ENCODE measurements at places on chromosomes 2 and 18.

GRCh38 chr2:1856475-1856874 lies 112.2 kb upstream of the PXDN start:
- DNase-seq, result no peak

GRCh38 chr2:99938250-99938649 lies 204.1 kb downstream of the AFF3 start:
- DNase-seq, result no peak

DNA sequence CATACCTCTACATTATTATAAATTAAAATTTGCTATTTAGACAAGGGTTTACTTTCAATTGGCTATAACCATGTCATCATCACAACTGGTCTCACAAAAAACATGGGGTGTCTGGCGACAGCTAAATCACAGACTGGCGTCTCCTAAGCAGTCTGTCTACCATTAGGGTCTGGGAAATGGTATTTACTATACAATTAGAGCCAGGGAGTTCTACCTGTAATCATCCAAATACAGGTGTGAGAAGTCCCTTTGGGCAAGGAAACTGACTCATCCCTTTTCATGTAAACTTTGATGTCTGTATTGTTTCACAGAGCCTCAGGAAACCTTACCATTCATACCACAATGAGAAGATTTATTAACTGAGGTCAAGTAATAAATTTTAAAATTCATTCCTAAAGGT lies 126.7 kb downstream of the OLA1 start:
- DNase-seq, result no peak

- DNase-seq, result no peak
Observed at GRCh38 chr2:27076323-27076722, 2.1 kb upstream of the EMILIN1 start.

- DNase-seq, result no peak
Observed at GRCh38 chr2:105749583-105750400, 5.1 kb downstream of the NCK2 start.

GRCh38 chr2:228901531-228901930 lies 369.6 kb downstream of the PID1 start:
- DNase-seq, result no peak

- no peak for DNase-seq
Observed at GRCh38 chr2:232592772-232593395, 40.5 kb upstream of the EFHD1 start.

DNA sequence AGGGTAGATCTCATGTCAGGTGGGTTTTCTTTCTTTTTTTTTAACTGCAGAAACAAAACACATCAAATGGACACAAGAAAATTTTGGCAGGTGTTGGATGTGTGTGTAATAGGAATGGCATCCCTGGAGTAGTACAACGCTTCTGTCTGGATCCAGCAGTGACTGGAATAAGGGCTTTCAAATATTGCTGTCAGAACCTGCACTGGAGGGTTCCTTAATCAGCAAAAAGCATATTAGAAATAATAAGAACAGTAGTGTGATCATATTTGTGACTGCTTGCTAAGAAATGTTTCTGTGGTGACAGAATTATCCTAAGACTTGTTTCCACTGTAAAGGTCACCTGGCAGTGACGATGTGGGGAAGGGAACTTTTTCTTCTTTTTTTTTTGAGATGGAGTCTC lies 30.8 kb downstream of the CREG2 start:
- DNase-seq, result no peak

DNA sequence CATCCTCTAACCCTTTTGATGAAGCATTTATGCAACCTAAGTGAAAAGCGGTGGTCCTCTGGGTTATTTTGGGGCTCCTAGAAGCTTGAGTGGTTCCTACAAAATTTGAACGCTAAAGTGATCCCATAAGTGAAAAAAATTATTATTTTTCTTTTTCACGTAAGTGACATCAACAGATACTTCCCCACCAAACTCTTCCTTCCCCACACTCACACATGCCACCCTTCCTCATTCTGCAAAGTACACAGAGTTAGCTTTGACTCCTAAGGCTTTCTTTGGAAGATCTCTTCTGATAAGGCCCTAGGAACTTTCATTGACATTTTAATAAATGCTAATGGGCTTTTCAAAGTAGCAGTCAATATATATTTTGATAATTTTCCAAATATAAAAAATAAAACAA lies 109.7 kb downstream of the DOCK10 start:
- no peak for DNase-seq

- no peak for DNase-seq
Observed at GRCh38 chr2:192243488-192243887, 48.8 kb upstream of the TMEFF2 start.

- no peak for DNase-seq
Observed at GRCh38 chr2:56130463-56131070, 53.2 kb upstream of the CCDC85A start.

GRCh38 chr2:85840091-85840490 lies 48.7 kb downstream of the ST3GAL5 start:
- DNase-seq, result no peak

DNA sequence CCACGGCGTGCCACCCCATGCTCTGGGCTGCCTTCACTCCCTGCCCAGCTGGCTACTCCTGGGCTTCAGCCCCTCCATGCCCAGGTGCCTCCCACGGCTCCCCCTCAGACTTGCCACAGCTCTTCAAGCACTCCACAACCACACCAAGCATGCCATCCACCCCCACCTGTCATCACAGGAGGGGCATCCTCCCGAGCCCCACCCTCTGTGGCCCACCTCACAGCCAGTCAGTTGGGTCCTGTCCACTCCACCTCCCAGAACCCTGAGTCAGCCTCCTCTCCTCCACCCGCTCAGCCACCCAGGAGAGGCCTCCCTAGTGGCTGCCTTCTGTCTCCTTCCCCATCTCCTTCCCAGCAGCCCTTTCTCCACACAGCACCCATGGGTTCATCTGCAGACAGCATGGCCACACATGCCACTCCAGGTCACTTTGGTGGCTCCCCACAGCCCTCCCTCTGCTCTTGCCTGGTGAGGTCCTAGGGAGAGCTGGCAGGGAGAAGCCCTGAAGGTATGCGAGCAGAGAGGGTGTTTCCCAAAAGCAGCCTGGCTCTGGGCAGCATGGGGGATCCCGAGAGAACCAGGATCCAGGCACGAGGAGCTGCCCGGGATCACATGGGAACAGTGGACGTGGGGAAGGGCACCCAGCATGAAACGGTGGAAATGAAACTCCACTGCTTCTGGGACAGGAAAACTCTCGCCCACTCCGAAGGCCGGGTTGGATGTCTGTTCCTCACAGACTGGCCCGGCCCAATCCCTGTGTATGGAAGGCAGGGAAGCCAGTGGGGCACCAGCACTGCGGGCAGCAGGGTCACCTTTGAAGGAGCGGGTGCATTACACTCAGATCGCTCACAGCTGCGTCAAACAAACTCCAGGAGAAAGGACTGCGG lies 2.7 kb downstream of the LIMS2 start:
- no peak for DNase-seq

DNA sequence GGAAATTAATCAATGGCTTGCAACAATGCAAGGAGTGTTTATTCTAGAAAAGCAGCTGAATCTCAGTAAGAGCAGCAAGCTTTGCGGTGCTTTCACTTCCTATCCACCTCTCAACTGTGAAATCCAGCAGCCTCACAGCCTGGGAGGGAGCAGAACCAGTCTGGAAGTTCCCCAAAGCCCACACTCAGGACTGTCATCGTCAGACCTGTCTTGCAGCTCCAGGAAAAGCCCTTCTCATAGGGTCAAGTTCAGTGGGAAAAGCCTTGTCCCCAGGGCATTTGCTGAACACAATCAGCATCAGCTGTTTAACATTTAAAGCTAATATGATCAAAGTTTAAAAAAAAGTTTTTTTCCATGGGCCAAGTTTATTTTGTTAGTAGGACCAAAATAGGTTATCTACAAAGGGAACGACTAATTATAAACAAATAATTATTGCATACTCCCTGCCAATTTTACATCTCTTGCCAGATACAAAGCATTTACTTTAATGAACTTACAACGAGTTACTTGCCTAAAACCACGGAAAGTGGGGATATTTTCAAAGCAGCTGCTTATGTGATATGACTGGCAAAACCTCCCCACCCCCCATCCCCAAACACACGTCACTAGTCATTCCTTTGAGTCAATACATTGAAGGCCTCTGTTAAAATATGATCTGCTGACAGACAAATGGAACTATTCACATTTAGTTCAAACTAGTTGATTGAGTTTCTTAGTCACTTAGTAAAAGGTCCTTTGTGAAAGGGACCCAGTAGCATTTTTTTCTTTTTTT lies 36.8 kb downstream of the PARD6G start:
- DNase-seq, result no peak

GRCh38 chr18:25167612-25168410 lies 184.2 kb downstream of the ZNF521 start:
- DNase-seq, result no peak

DNA sequence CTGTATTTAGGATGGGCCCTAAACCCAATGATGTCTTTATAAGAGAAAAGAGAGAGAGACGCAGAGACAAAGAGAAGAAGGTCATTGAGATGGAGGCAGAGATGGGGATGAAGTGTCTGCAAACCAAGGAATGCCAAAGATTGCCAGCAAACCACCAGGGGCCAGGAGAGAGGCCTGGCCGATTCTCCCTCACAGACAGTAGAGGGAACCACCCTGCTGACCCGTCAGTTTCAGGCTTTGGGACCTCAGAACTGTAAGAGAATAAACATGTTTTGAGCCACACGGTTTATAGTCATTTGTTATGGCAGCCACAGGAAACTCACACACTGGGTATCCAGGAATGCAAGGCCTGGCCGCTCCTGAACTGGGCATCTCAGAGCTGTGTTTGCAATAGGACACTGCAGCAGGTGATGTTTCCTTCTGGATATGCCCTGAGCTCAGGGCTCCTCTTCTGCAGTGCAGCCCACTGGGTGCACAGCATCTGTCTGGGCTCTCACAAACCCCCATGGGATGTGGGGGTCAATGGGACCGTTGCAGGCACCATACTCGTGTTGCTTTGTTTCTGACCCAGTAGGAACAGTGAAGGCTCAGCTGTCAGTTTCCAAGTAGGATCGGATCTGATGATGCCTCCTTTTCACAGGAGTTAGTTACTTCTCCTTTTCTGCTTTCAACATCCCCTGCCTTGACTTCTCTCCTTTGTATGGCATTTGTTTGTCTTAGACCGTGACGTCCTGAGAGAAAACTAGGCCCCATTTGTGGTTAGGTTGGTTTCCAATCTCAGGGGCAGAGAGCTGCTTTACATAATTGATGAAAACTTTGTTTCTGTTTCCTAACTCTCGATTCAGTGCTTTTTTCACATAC lies 20.8 kb downstream of the PTPN18 start:
- DNase-seq, result no peak

DNA sequence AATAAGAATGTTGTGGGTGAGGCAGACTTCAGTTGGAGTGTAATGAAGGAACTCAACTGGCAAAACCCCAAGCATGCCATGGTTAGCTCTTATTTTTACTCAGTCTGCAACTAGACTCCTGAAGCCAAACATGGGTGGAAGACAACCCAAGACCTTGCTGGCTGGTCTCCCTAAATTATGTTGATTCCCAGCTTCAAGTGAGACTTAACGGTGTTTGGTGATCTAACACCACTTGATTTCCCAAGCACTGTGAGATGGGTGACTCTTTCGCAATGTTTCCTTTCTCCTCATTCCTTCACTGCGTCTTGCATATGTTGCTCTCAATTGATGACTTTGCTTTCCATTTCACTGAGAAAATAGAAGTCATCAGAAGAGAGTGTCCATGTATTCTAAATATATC lies 693.1 kb downstream of the DCC start:
- DNase-seq, result no peak

GRCh38 chr18:31101183-31102024 lies 817 bp downstream of the DSC2 start:
- DNase-seq, result no peak

DNA sequence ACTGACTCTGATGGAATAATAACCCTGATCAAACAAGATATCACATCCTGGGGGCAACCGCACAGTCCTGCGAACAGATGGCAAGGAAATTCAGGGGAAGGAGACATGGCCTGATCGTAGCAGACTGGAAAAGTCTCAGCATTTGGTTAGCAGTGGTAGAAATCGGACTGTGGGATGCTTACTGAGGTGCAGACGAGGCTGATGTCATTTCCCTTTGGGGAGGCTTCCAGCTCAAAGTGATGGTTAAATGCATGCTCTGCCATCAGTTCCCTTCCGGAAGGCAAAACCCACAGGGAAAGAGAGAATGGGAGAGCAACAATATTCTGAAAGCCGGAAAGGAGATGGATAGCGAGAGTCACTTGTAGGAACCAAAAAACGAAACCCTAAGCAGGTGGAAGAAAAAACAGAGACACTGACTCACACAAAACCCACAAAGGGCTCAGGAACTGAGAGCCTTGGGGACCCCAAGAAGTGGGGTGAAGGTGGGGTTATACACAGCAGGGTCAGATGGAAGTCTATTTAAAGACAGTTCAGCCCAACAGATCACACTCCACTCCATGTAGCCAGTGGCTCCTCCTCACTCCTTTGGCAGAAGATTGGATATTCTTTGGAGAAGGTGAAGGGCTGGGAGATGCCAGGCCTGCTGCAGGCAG lies 93.1 kb downstream of the INPP5D start:
- no peak for DNase-seq

- no peak for DNase-seq
Observed at GRCh38 chr18:74493689-74494088, 2.5 kb upstream of the CNDP2 start.

GRCh38 chr18:59715445-59715844 lies 18.2 kb upstream of the CCBE1 start:
- DNase-seq, result no peak

DNA sequence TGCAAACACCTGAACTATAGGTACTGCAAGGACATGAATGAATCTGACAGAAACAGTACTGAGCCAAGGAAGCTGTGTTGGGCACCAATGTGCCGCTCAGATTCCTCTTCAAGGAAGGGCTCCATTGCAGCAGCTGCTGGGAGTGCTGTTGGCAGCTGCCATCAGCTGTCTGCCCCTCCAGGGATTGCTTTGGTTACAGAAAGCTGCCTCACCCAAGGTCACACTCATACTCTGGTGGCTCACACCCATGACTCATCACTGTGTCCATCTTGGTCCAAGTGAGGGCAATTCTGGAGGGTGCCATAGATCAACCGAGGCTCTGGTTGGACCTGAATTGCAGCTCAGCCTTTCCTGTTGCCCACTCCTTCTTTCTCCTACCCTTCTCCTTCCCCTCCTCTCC lies 24.4 kb upstream of the TRPM8 start:
- no peak for DNase-seq

DNA sequence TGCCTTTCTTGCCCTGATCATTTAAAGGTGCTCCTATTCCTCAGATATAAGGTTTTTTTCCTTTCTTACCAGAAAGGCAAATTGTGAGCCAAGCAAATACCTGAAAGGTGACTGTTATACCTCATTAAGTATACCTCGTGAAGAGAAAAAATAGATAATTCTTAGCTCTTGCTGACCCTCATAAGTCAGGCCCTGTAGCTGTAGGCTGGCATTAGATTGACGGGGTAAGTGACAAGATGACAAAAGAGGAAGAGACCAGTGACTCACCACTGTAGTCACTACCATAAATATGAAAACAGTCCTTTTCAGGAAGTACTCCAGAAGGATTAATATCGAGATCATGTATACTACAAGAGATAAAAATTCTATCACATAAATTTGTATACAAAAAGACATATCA lies 104.6 kb downstream of the PTPN4 start:
- DNase-seq, result no peak

DNA sequence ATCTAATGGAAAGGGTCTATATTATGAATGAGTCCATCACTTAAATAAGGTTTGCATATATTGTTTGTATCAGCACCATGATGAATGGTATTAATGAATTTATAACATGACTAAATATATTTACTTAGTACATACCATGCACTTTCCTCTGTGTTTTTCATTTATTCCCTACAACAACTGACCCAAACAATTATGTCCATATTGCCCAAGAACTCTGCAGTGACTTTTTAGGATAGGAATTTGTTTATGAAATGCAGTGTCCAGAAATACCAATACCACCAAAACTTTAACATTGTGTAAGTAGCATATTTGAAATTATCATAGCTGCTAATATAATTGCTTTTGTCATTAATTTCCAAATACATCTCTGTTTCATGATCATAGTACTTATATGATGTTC lies 119.7 kb downstream of the WDR7 start:
- DNase-seq, result no peak

Measured in stimulated activated CD4-positive, alpha-beta T cell treated with anti-CD3 and anti-CD28 coated beads, Interleukin-1b, Interleukin-23, amount 100 ng/mL, for 4 hours (primary cell).